ENCODE measurements at places on chromosomes 3 and 15.
A peak's percentile ranks its signal among the peaks of the same experiment; 100 is the strongest.

DNA sequence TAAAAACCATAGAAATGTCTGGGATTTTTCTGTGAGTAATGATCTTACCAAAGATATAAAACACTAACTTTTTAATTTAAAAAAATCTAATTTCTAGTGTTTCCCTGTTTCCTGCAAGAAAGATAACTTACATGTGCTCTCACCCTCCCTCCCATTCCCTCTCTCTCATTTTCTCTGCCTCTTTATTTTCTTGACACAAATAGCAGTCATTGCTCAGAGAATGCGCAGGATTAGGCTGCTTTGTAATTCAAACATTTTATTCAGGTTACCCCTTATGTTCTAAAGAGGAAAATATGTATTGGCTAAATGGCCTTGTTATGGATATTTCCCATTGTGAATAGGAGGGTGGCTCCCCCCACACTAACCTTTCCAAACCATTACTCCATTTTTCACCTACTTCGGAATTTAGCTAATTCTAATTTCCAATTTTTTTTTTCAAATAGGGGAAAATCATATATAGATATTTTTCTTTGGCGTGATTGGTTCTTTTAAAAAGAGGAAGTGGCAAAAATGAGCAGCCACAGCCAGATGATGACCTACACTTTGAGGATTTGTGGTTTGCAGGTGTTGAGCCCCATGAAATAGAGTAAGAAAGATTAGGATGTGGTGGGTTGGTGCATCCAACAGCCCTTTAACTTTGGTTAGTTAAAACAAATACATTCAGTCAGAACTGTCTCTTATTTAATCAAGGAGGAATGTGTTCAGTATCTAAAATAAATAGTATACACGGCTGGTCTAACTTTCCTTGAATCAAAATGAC, 554.4 kb downstream of the IGSF11 start:
- no peak for DNase-seq

DNA sequence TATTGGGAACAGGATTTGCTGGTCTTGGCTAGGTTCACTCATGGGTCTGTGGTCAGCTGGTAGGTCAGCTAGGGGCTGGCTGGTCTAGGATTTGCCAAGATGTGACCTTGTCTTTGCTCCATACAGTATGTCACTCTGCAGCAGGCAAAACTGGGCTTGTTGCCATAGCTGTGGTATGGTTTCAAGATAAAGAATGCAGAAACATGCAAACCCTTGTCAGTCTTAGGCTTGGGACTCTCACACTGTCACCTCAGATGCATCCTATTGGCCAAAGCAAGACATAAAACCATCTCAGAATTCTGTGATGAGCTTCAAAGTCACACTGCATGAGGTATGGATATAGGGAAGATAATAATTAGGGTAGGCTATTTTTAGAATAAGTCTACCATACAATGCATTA, 66.6 kb upstream of the TBC1D5 start:
- DNase-seq: no peak

DNA sequence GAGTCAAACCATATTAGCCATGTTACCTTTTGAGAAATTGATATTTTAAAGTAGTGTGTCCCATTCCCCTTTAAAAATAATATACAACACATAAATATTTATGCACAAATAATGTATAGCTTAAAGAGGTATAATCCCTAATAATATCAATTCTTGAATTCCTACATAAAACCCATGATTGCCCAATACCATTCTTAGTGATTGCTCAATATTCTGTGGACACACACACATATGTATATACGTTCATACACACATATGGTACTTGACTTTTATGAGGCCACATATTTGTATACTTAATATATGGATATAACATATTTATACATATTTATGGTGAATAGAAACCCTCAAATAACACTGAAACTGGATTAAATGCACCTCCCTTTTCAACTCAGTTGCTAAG, 367.4 kb downstream of the ZBBX start:
- no peak for DNase-seq

DNA sequence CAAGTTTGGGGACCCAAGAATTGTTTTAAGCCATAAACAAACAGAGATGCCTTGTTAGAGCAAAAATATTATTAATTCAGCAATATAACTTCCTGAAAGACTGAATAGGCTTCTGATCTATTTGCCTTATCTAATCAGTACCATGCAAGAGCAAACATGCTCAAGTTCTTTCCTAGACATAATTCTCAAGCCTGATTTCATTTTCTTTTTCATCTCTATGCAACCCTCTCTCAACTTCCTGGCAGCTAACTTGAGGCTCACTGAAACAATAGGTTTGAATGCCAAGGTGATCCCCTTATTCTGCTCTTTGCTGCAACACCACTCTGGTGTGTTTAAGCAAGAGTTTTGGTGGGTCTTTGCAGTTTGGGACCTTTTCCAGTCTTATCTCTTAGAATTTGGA, 230.9 kb upstream of the CD96 start:
- no peak for DNase-seq

DNA sequence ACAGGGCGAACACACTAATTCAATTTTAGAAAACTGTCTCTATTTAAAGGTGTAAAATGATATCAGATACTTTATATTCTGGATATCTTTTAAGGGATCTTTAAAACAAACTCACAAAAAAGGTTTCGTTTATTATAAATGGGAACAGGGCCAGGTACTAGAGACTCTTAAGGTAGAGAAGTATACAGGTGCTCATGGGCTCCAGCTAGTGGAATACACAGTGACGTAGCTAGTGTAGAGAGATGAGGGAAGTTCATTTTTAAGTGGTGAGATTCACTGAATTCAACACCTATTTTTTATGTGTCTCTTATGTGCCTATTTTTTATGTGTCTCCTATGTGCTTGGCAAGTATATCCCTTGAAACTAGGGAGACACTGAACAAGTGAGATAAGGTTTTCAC, 132.7 kb upstream of the FAM3D start:
- DNase-seq: no peak

- DNase-seq: no peak
Observed at GRCh38 chr15:90382320-90382719, 5.7 kb upstream of the IQGAP1 start.

DNA sequence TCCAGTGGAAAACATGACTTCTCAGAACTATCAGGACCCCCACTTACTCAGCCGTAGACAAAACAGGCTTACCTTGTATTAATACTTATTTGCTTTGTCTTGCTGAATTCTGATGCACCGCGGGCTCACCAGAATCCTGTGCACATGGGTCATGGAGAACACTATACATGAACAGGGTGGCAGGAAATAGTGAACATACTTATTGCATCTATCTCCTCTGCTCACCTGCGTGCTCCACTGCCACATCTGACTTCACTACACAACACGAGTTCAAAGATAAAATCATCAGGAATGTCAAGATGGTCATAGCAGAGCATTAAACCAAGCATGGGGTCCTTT, 10.7 kb upstream of the MAPK6 start:
- no peak for DNase-seq

DNA sequence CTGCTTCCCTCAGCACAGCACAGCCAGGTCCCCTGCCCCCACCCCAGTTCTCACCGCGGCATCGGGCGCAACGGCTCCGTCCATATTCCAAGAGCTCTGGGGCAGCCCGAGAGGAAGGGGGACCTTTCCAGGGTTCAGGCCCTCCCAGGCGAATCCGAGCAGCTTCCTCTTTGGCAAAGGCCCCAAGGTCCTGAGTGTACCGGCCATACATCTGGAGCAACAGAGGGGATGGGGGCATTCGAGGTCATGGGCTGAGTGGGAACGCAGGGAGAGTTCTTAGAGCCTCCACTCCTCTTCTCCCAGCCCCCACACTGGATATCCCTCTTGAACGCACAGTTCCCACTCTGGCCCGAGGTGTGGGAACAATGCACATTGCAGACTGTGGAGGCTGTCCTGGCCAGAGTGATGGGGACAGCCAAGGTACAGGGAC, 2.5 kb downstream of the CLCN2 start:
- DNase-seq: no peak

- no peak for DNase-seq
Observed at GRCh38 chr3:8727605-8728512, 5.7 kb upstream of the CAV3 start.

DNA sequence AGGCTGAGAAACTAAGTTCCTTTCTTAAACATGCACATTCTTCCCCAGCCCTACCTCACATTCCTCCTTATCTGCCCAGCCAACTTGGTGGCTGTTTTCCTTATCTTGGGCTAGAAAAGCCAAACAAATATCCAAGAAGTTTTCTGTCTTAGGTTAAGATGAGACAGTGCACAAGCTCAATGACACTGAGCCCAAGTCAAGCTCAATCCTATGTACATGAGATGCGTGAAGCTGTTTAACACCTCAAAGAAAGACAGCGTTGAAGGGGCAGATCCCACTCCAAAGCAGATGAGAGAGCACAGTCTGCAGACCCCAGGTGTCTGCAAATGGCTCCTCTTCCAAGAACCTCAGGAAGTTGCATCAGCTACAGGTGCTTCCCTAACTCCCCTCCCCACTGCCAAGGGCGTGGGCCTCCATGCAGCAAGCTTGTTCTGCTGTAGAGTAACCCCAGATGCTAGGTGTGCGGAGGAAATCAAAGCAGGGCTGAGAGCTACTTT, 16.6 kb downstream of the LRRC2 start:
- DNase-seq: no peak

DNA sequence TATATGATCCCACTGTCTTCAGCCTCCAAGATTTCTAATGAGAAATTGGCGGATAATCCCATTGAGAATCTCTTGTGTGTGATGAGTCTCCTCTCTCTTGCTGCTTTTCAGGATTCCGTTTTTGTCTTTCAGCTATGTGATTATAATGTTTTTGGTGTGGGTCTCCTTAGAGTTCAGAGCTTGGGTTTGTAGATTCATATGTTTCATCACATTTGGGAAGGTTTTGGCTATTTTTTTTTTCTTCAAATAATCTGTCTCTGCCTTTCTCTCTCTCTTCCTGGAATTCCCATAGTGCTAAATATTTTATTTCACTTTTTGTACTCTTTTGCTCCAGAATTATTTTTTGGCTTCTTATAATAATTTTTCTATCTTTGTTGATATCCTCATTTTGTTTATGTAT, 40.4 kb downstream of the SACM1L start:
- DNase-seq: no peak

GRCh38 chr15:56124391-56124790, 119.3 kb downstream of the RFX7 start:
- DNase-seq: no peak

DNA sequence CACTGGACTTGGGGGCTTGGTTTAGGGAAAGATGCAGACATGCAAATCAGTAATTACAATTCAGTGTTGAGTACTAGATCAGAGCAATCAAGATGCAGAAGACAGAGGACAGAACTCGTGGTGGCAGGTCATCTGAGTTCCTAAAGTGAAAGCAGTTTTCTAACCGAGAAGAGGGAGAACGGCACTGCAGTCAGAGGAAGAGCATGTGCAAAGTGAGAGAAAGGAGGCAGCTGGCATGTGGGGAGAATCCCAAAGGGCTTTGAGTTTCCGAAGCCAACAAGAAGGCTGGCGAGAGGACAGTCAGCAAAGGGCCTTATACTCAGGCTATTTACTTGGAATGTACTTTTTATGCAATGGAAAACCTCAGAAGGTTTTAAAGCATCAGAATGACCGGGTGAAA, 87.0 kb downstream of the ANP32A start:
- no peak for DNase-seq

DNA sequence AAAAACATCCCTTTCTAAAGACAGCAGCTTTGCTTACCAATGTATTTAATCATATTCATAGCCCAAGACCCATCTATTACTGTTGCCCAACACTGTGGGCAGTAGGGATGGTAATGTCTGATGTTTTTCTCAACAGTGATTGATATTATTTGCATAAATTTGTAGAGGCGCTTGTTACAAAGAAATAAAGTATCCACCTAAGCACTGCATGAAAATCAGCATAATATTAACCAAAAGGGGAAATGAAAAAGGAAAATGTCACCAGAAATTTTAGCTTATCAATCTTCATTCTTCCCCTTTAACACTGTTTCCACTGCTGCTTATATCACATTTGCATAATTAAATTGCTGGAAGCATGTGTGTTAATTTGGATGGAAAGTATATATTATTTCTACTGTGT, 140.5 kb downstream of the CTNNB1 start:
- DNase-seq: no peak

DNA sequence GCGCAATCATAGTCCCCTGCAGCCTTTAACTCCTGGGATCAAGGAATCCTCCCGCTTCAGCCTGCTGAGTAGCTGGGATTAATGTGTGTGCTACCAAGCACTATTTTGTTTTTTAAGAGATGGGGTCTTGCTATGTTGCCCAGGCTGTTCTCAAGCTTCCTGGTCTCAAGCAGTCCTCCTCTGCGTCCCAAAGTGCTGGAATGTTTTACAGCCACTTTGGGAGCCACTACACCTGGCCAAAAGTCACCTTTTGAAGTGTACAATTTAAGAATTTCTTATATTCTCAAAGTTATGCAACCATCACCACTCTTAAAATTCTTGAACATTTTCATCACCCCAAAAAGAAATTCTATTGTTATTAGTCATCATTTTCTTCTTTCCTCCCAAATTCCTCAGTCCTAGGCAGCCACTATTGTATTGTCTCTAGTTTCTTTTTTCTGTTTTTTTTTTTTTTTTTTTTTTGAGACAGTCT, 17.8 kb downstream of the CDV3 start:
- DNase-seq: no peak

DNA sequence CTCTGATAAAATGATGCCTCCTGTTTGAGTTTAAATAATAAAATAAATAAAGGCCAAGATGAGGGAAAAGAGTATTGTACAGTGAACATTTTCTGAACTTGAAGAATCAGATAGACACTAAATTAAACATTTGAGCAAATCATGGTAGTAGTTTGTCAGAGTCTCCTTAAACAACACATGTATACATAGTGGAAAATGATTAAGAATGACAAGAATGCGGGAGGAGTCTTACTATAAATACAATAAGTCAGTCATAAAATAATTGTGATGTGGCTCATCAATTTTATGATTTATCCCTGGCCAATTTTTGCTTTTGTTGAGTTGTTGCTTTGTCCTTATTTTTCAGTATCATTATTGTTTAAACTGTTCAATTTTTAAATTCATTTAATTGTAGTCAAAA, 158.0 kb upstream of the TMC3 start:
- DNase-seq: no peak

GRCh38 chr3:149832086-149832485, 19.1 kb downstream of the RNF13 start:
- DNase-seq: no peak

DNA sequence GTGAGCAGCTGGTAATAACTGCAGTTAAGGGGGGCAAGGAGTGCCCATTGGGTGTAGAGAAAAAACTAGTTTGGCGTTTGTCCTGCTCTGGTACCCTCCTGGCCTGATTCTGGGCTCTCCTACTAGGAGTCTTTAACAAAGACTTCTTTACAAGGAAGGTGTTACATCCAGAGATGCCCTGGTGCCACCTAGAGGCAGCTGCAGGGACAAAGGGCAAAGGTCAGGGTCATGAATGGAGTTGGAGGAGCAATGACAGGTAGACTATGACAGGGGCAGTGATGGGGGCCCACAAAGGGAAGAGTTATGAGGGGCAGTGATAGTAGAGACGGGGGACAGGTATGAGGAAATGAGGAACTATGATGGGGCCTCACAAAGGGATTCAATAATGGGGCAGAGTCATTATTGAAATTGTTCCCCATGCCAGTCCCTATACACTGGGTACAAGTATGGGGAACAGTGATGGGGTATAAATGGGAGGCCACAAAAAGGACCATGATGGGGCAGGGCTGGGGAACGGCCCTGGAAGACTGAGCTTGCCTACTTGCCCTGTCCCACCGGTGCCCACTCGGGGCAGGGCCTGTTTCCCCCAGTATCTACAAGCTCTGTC, 7.9 kb downstream of the CCDC71 start:
- peak; percentile 67 for DNase-seq

- DNase-seq: no peak
Observed at GRCh38 chr15:79932447-79932846, 35.6 kb upstream of the MTHFS start.

GRCh38 chr3:172042136-172042662, 2.8 kb downstream of the FNDC3B start:
- no peak for DNase-seq

All from stimulated activated CD4-positive, alpha-beta T cell treated with anti-CD3 and anti-CD28 coated beads, Interleukin-1b, Interleukin-23, amount 100 ng/mL, for 48 hours (primary cell).